ENCODE measurements at places on chromosomes 16 and 17.

DNA sequence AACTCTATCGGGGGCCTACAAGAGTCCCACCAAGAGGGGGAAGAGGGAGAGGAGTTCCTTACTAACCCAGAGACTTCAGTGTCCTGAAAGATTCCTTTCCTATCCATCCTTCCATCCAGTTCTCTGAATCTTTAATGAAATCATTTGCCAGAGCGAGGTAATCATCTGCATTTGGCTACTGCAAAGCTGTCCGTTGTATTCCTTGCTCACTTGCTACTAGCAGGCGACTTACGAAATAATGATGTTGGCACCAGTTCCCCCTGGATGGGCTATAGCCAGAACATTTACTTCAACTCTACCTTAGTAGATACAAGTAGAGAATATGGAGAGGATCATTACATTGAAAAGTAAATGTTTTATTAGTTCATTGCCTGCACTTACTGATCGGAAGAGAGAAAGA lies 70.0 kb downstream of the CDK12 start:
- DNase-seq, result no peak

DNA sequence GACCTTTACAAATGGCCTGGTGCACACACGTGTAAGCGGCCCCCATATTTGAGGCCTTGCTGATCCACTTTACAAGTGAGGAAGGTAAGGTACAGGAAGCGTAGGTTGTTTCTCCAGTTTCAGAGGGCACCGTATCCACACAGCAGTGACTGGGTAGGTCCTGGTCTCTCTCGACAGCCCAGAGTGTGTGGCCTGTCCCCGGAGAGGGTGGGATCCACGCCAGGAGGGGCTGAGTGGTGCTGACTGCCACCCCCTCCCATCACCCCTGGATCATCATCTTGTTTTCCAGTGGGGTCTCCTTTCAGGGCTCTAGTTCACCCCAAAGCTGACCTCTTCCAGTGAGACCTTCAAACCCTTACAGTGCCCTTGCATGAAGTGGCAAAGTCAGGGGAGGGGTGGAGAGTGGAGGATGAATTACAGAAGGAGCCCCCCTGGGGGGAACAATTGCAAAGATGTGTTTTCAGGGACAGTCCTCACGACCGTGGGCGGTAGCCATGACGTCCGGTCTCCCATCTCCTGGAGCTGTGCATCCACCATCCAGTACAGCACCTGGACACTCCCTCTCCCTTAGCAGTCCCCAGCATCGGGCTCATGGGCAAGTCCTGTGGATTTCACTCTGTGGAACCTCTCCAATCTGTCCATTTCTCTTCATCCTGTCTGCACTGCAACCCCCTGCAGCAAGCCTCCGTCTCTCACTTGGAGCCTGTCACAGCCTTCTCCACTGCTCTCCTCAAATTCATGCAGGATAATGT lies 4.5 kb upstream of the BANP start:
- DNase-seq, result no peak

- DNase-seq, result no peak
These were observed 2.9 kb upstream of the GSDMB start for GRCh38 chr17:39921323-39921722.

DNA sequence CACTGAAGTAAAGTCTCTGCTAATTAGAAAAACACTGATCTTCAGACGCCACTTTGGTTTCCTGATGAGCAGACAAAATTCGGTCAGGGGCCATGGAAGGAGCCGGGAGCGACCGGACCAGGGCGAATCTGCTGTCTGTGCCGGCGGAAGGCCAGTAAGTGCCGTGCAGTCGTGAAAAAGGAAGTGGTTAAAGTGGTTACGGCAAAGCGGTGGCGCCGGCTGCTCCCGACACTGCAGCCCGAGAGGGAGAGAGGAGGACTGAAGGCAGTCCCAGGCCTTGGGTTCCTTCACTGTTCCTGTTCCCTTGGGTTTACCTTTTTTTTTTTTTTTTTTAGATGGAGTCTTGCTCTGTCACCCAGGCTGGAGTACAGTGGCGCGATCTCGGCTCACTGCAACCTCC lies 17.3 kb upstream of the HEXD start:
- no peak for DNase-seq

DNA sequence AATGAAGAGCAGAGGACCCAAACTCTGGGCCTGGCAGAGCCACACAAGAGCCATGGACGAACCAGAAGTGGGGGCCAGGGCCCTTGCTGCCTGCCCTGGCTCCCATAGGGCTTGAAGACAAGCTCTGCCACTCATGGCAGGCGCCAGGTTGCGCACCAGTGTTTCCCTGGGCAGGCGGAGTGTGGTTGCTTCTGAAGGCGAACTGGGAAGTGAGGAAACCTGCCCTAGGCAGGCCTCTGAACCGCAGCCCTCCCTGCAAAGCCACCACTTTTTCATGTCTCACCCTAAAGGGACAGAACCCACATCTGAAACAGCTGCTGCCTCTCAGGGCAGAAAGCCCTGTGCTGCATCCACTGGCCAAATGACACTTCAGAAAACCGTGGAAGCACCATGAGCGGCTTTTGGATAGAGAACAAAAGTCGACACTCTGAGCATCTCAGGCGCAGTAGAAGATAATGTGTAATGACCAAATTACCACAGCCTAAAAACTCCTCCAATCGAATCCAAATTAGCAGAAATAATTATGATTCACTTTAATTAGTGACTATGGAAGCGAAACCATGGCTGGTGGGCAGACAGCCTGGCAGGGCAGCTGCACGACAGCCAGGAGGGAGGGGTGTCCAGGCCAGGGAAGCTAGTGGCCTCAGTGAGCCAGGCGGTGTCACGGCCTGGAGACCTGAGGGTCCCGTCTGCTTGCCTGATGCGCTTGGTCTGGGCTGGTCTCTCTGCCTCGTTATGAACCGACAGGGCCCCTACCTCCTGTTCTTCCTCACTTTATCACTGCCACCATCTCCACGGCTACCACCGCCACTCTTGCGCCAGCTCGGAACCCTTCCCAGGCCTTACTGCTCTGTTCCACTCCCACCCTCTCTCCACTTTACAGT lies 59.1 kb downstream of the PRMT7 start:
- no peak for DNase-seq

DNA sequence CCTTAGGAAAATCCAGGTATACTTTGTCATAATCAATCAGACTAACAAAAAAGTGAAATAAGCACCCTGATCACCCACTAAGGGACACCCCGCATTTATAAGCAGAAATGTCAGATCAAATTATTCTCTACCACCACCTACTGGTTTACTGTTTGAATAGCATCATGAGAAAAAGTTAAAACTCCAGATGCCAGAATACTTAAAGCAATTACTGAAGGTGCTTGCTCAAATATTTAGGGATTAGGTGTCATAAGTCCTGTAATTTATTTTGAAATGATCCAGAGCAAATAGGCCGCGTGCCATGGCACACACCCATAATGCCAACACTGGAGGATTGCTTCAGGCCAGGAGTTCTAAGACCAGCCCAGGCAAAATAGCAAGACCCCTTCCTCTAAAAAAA lies 2.3 kb downstream of the TOP2A start:
- DNase-seq, result peak; percentile 49

GRCh38 chr16:57627184-57627871 lies 1.1 kb upstream of the ADGRG1 start:
- peak; percentile 59 for DNase-seq

GRCh38 chr17:64063088-64063487 lies 42.7 kb upstream of the ICAM2 start:
- DNase-seq, result no peak

Measured in SK-N-SH (cell line).